Immature natural killer cell (primary cell): ENCODE measurements at places on chromosomes 11 and 22.

DNA sequence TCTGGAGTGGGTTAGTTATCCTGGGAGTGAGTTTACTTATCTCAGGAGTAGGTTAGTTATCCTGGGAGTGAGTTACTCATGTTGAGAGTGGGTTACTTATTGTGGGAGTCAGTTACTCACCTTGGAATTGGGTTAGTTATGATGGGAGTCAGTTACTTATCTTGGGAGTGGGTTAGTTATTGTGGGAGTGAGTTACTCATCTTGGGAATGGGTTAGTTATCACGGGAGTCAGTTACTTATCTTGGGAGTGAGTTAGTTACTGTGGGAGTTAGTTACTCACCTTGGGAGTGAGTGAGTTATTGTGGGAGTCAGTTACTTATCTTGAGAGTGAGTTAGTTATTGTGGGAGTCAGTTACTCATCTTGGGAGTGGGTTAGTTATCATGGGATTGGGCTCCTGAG is 49.6 kb upstream of the B3GAT1 start:
- DNase-seq = no peak
- H3K4me1 ChIP-seq = no peaks in the 10 kb centered on the region
- no peak overlapping the region for H3K4me3 ChIP-seq

- H3K27me3 ChIP-seq = peaks cover 7% of the 10 kb centered on the region
- H3K27ac ChIP-seq = no peak overlapping the region
- peaks cover 29% of the 10 kb centered on the region for H3K4me1 ChIP-seq
Observed at GRCh38 chr22:46365166-46365624, 29.7 kb downstream of the TRMU start.

GRCh38 chr11:47466201-47466600 is 17.3 kb upstream of the RAPSN start:
- H3K27me3 ChIP-seq = no peaks in the 10 kb centered on the region
- H3K4me3 ChIP-seq = no peak overlapping the region
- no peak overlapping the region for H3K27ac ChIP-seq

- H3K4me1 ChIP-seq = no peaks in the 10 kb centered on the region
- DNase-seq = no peak
- no peaks in the 10 kb centered on the region for H3K36me3 ChIP-seq
- no peak overlapping the region for H3K27ac ChIP-seq
- H3K27me3 ChIP-seq = peaks cover 2% of the 10 kb centered on the region
Observed at GRCh38 chr11:70948855-70949531, 303.4 kb downstream of the SHANK2 start.

- no peaks in the 10 kb centered on the region for H3K36me3 ChIP-seq
- no peak overlapping the region for H3K4me3 ChIP-seq
- no peak for DNase-seq
- H3K27me3 ChIP-seq = peaks cover 6% of the 10 kb centered on the region
Observed at GRCh38 chr11:112826788-112827187, 134.4 kb upstream of the NCAM1 start.

- no peak for DNase-seq
- no peak overlapping the region for H3K27ac ChIP-seq
- no peaks in the 10 kb centered on the region for H3K4me1 ChIP-seq
- H3K27me3 ChIP-seq = peaks cover 2% of the 10 kb centered on the region
Observed at GRCh38 chr11:15744693-15745092, 611.7 kb downstream of the SOX6 start.

GRCh38 chr22:19879992-19880785 is 25.5 kb upstream of the GNB1L start:
- no peaks in the 10 kb centered on the region for H3K27me3 ChIP-seq
- H3K4me1 ChIP-seq = no peaks in the 10 kb centered on the region
- no peak overlapping the region for H3K4me3 ChIP-seq

GRCh38 chr11:44488165-44488965 is 77.1 kb upstream of the CD82 start:
- no peaks in the 10 kb centered on the region for H3K36me3 ChIP-seq
- DNase-seq = no peak
- no peak overlapping the region for H3K4me3 ChIP-seq
- no peak overlapping the region for H3K27ac ChIP-seq

- H3K4me1 ChIP-seq = no peaks in the 10 kb centered on the region
- H3K36me3 ChIP-seq = no peaks in the 10 kb centered on the region
- H3K27me3 ChIP-seq = no peaks in the 10 kb centered on the region
- no peak for DNase-seq
- no peak overlapping the region for H3K4me3 ChIP-seq
Observed at GRCh38 chr11:80727315-80727714, 1286.5 kb upstream of the TENM4 start.

- no peaks in the 10 kb centered on the region for H3K36me3 ChIP-seq
- H3K27me3 ChIP-seq = no peaks in the 10 kb centered on the region
- DNase-seq = no peak
- no peak overlapping the region for H3K4me3 ChIP-seq
- H3K4me1 ChIP-seq = no peaks in the 10 kb centered on the region
Observed at GRCh38 chr11:71129624-71130023, 122.8 kb downstream of the SHANK2 start.

DNA sequence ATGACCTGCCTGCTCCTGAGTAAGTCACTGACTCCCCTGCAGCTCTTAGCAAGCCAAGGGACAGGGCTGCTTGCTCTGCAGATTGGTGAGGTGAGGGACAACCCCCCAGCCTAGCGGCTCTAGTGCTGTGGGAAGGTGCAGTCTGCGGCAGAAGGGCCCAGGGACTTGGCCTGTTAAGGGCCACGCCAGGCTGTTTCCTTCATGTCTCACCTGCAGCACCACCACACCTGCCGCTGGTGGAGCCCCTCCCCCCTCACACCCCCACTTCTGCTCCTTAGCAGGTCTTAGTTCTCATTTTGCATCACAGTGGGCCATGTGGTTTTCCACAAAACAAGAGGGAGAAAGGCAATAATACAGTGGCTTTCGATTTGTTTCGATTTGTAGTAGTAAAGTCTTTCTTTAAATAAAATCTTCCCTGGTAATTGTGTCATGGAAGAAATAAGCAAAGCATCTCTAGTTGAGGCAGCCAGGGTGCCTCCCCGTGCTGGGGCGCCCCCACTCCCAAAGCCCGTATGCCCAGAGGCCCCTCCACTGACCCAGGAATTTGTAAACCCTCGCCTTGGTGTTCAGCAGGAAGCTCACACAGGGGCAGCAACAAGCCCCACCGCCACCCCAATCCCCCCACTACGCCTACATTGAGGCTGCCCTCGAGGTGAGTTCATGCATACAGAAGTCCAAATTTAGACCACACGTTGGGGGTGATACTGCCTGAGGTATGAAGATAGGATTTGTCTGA is 86.5 kb upstream of the CLDN5 start:
- no peak overlapping the region for H3K27ac ChIP-seq
- no peak overlapping the region for H3K4me3 ChIP-seq
- H3K4me1 ChIP-seq = no peaks in the 10 kb centered on the region
- no peaks in the 10 kb centered on the region for H3K36me3 ChIP-seq

DNA sequence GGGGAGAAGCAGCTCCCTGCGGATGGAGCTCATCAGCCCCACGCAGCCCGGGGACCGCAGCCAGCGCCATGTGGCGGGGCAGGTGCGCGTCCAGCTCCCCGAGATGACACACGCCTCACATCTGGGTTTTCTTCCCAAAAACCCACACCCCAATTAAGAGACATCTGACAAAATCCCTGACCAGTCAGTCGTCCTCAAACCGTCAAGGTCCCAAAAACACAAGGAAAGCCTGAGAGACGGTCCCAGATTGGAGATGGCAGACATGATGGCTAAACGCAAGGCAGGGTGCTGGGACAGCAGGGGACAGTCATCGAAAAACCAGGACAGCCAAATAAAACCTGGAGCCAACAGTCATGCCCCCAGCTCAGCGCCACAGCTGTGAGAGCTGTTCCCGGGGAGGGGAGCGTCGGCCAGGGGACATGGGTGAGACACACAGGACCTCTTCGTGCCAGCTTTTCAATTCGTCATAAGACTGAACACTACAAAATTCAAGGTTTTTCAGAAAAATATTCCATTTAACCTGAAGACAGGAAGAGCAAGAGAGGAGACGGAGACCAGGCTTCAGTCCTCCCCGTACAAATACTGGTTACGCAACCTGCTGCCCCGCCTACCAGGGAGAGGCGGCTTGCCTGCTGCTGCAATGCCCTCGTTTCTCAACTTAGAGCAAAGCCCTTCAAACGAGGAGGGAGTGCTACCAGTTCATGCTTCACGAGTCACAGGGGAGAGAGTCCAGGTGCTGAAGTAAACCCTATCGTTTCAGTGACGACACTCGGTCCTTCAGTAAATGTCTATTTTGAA is 10.5 kb downstream of the TOLLIP start:
- DNase-seq = no peak
- H3K4me3 ChIP-seq = no peak overlapping the region
- H3K27ac ChIP-seq = no peak overlapping the region
- peaks cover 9% of the 10 kb centered on the region for H3K4me1 ChIP-seq
- H3K27me3 ChIP-seq = no peaks in the 10 kb centered on the region
- H3K36me3 ChIP-seq = no peaks in the 10 kb centered on the region

DNA sequence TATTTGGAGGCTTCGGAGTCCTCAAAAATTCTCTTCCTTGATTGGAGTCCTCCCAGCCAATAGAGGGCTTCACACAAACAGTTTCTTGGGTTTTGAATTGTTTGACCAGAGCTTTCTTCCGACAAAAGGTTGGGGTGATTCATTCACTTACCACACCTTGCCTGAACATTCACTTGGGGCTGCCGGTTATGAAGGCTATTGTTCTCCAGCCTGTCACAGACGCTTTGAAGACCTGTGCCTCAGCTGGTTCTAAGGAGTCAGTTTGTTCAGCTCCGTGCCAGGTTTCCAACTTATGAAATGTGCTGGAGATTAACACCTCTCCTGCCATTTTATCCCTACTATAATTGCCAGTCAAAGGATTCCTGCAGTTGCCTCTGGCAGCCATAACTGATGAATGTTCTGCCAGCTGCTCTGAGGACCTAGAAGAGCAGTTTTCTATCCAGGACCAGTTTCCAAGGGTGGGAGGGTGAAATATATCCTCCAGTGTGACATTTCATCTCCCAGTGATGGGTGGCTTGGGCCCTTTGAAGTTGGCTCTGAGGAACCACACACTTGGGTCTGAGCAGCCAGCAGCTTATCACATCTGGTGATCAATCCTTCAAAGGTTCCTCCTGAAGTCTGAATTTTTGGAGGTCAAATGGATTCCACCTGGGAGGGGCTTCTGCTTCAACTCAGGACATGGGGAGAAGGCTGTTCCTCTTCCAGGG is 31.4 kb downstream of the LIMK2 start:
- H3K36me3 ChIP-seq = no peaks in the 10 kb centered on the region
- no peak overlapping the region for H3K27ac ChIP-seq
- H3K27me3 ChIP-seq = no peaks in the 10 kb centered on the region
- DNase-seq = no peak

DNA sequence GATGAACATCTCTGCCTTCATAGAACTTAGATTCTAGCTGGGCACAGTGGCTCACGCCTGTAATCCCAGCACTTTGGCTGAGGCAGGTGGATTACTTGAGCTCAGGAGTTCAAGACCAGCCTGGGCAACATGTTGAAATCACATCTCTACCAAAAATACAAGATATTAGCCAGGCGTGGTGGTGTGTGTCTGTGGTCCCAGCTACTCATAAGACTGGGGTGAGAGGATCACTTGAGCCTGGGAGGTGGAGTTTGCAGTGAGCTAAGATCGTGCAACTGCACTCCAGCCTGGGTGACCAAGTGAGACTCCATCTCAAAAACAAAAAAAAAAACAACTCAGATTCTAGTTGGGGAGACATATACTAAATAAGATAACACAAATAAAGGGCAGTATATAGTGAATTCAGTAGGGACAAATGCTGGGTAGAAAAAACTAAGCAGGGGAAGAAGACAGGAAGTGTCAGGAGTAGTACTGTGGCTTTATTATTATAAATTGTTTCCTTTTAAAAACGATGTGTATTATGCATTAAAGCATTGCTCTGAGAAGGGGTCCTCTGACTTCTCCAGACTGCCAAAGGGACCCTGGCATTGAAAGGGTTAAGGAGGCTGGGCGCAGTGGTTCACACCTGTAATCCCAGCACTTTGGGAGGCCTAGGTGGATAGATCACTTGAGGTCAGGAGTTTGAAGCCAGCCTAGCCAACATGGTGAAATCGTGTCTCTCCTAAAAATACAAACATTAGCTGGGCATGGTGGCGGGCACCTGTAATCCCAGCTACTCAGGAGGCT is 46.7 kb downstream of the PACS1 start:
- H3K36me3 ChIP-seq = no peaks in the 10 kb centered on the region
- DNase-seq = no peak
- peaks cover 94% of the 10 kb centered on the region for H3K4me1 ChIP-seq

DNA sequence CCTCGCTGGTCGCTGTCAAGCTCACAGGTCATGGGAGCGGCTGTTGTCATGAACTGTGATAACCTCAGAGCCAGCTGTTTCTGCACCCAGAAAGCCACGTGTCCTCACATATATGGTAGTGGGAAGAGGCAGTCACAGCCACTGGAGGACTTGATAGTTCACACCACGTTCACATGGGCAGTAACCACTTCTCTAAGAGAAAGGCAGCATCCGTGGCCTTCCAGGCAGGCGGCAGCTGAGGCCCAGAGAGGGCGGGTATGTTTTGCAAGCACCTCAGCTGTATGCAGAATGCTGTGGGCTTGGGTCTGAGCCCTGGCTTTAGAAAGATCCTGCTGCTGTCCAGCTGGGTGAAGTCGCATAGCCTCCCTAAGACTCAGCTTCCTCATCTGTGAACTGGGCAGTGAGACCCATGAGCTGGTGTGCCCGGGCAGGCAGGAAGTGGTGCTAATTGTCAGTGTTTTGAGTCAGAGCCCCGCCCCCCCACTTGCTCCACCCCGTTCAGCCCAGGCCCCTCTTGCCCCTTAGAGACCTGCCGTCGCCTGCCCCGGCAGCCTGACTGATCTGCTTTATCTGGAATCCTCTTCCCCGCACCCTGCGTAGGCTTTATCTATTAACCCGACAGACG is 13.3 kb downstream of the TTC38 start:
- H3K27ac ChIP-seq = peak overlapping the region; percentile 100
- peaks cover 93% of the 10 kb centered on the region for H3K4me1 ChIP-seq
- DNase-seq = peak; percentile 93
- peaks cover 11% of the 10 kb centered on the region for H3K27me3 ChIP-seq
- peak overlapping the region; percentile 98 for H3K4me3 ChIP-seq
- peaks cover 31% of the 10 kb centered on the region for H3K36me3 ChIP-seq

- H3K27ac ChIP-seq = no peak overlapping the region
- no peaks in the 10 kb centered on the region for H3K4me1 ChIP-seq
- no peak for DNase-seq
- peaks cover 2% of the 10 kb centered on the region for H3K27me3 ChIP-seq
- no peak overlapping the region for H3K4me3 ChIP-seq
- H3K36me3 ChIP-seq = no peaks in the 10 kb centered on the region
Observed at GRCh38 chr11:19595499-19595839, 117.2 kb upstream of the NAV2 start.
